MCF 10A (cell line): ENCODE measurements at places on chromosomes 2 and 18. TPM values are rescaled to one million over a fixed set of nuclear protein-coding genes. Genes with fewer than 3 reads are reported as not detected.
A peak's percentile ranks its signal among the peaks of the same experiment; 100 is the strongest.

Gene TDRD15
- not detected in 2 replicates for total RNA-seq

Gene DAW1
- total RNA-seq, result 0.64 and 1.1 TPM in 2 replicates

Gene MDH1B
- 0.66 and 0.77 TPM in 2 replicates for total RNA-seq

Gene MTCL1
- 11.6 and 19.8 TPM in 2 replicates for total RNA-seq

Gene FNDC4
- 0.79 and 1.1 TPM in 2 replicates for total RNA-seq

DNA sequence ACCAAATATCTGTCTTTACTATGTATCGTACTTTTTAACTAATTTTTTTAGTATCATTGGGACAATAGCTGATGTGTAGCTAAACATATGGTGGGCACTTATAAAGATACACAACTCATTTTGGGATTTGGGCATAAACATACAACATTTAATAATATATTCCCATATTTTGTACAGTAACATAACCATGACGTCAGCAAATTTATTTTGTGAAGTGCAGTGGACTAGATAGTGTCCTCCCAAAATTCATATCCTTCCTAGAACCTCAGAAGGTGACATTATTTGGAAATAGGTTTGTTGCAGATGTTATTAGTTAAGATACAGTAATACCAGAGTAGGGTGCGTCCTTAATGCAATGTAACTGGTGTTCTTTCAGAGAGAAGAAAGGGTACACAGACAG is 356.7 kb downstream of the CDH7 start:
- DNase-seq, result no peak

- DNase-seq, result no peak
These were observed 177.6 kb upstream of the SESTD1 start for GRCh38 chr2:179442206-179442605.

GRCh38 chr2:60629801-60630385 is 76.4 kb upstream of the BCL11A start:
- DNase-seq, result peak; percentile 1

DNA sequence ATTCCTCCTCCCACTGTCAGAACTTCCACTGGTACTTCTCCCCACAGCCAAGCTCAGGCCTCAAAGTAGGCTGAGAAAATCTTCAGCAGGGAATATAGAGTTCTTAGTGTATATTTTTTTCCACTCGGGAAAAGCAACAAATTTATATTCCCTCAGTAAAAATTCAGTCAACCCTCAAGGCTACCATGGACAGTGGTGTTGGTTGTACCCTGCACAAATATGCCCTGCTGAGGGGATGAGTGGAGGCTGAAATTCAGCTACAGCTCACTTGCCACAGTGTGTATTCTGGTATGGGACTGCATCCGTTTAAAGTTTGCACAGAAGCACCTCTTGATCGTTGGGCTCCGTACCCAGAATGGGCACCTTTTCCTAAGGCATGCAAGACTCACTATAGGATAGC is 90.8 kb upstream of the LGALSL start:
- no peak for DNase-seq

DNA sequence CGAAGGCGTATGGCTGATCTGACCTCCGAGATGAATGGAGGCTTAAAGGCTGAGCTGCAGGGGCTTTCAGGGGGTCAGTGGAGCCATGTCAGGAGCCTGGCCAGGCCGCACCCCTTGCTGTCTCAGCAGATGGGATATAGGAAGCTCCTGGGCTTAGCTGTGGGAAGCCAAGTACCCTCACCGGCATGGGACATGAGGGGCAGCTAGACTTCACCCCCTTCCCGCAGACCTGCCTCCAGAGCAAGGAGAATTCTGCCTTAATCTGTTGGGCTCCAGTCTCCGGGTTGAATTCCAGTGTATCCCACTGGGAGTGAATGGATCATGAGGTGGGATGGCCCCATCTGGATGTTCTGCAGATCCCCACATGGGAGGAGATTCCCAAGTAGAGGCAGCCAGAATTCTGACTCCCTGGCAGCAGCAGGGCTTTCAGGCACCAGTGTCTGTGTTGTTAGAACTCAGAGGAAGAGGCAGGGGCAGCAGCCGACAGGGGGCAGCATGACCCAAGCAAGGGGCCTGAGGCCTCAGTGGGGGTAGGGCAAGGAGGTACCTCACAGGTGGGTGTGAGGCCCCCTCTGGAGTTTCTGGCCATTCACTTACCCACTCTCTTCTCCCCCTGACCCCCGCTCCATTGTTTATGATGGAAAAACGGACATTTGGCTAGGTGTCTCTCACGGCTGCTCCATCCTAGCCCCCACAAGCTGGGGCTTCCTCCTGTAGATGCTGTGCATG is 19.1 kb downstream of the CAPG start:
- peak; percentile 56 for DNase-seq

GRCh38 chr2:61689568-61689967 is 151.4 kb upstream of the XPO1 start:
- DNase-seq, result no peak

GRCh38 chr2:36620321-36620720 is 22.4 kb upstream of the FEZ2 start:
- DNase-seq, result no peak

GRCh38 chr18:59909289-59910036 is 9.7 kb downstream of the PMAIP1 start:
- no peak for DNase-seq

GRCh38 chr2:575030-575726 is 102.0 kb downstream of the TMEM18 start:
- no peak for DNase-seq

- no peak for DNase-seq
These were observed 80.3 kb downstream of the CDCA7 start for GRCh38 chr2:173434762-173435569.

GRCh38 chr2:213566846-213567245 is 282.6 kb downstream of the SPAG16 start:
- no peak for DNase-seq

- no peak for DNase-seq
These were observed 2.7 kb upstream of the SLC23A3 start for GRCh38 chr2:219172231-219173154.

DNA sequence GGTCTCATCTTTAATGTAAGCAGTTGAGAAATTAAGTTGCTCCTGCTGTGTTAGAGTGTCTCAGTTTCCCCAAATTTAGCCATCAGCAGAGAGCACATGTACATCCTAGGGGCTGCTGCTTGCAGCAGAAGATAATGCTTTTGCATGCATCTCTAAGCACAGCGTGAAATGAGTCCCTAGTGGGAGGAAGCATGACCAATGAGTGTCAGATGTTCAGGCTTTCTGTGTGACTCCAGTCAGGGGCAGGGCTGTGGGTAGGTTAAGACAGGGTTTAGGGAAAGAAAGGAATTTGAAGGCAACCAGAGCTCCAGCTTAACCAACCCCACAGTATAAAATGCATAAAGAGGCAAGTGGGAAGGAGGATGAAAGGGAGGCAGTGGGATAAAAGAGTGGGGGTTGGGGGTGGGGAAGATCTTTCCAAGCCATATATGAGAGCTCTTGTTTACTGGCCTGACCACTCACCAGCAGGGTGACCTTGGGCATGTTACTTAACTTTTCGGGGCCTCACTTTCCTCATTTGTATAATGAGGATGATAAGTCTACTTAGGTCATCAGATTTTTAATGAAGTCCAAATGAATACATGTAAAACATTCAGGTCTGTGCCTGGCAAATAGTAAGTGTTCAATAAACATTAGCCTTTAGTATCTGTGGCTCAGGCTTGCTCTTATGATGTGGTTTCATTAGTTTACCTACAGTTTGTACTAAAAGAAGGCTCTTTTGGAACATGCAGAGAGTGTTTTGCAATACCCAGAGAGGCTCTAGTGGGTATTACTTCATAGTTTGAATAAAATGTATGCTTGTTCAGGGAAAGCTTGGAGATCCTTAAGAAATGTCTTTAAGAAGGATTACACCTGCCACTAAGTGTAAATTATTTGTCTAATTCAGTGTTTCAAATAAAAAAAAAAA is 42.7 kb upstream of the PELI1 start:
- DNase-seq, result peak; percentile 31
